ENCODE measurements at places on chromosomes 1 and 21. TPM values are rescaled to one million over a fixed set of nuclear protein-coding genes. Genes with fewer than 3 reads are reported as not detected.

GRCh38 chr1:65866439-65866838 lies 73.7 kb downstream of the PDE4B start:
- no peak for DNase-seq

- DNase-seq = no peak
Measured at GRCh38 chr1:91754348-91754747, 131.6 kb downstream of the TGFBR3 start.

CNN3 gene
- 142 TPM for total RNA-seq

GRCh38 chr1:94723894-94724293 lies 96.3 kb upstream of the SLC44A3 start:
- no peak for DNase-seq

GRCh38 chr1:61523229-61523628 lies 201.7 kb downstream of the TM2D1 start:
- DNase-seq = no peak

TAGLN2 gene
- total RNA-seq = 49.8 TPM

DNA sequence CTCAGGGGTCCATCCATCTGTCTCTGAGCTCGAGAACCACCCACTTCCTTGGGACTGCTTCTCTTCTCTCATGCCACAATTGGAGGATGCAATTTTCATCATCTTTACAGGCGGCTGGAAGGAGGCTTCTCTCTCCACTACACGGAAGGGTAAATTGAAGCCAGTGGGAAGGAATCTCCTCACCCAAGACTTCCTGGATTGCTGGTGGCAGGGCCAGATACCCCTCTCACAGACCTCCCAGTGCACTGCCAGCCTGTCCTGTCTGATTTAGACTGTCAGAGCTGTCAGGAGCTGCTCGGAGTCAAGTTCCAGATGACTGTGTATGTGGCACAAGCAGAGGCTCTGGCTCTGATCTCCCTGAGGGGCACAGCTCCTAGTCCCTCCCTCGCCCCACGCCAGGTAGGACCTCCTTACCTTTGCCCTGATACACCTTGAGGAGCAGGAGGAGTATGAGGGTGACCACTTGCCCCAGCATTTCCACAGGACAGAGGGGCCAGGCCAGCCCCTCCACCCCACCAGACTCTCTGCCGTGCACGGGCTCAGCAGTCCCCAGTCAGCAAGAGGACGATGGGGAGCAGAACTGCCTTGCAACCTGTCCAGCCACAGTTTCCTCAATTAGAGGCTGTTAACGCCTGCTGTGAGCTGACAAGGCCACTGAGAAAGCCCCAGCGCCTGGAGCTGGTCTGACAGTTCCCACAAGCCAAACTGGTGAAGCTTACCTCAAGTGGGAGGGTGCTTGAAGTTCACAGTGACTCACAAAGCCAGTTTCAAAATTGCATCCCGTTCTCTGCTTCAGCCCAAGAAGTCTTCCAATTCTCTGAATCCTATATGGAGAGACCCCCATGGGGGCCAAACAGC lies at the start of gene CD244:
CD244 (minus strand) TSS at position 685 of the 858 bp plus-strand sequence; CDS start at position 475, 210 bp downstream.
- DNase-seq = no peak

DNA sequence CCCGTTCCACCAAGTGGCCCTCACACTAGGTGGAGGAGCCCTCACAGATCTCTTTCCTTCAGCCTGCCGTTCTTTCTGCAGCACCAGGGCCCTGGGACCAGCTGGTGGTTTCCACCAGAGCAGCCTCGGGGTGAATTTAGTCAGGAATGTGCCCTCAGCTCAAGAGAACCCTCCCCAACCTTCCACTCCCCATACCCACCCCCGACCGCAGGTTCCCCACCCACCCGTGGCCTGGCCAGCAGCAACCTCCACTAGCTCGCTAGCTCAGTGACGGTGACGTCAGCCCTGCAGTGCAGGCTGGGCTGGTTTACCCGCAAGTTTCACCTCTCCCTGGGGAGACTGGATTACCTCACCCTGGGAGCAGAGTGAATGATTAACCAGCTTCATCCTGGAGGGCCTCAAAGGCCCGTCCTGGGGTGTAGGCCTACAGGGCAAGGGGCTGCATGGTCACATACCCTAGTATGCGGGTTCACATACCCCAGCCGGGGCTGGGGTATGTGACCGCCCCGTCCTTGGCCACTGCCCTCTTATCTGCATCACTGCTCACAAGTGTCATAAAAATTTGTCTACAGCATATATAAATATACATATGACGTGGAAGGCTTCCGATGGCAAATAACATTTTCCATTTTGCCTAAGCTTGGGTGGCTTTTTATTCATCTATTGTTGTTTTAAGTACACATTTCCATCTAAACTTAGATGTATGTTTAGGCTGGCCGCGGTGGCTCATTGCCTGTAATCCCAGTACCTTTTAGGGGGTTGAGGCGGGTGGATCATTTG lies 24.5 kb downstream of the ELF3 start:
- DNase-seq = no peak

DNA sequence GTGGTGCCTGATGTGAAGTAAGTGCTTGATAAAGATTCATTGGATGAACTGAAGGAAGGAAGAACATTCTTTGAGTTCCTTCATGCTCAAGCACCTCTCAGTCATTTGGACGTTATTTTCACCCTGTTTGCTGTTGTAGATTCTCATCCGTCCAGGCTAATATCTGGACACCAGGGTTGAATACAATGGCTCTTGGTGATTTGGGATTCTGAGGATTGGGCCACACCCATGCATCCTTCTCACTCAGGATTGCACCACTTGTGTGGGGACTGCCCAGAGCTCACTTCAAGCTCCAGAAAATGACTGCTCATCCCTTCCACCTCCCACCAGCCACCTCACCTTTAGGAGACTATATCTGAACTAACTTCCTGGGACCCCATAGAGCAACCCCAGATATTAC lies 117.1 kb upstream of the IPO9 start:
- DNase-seq = no peak

DNA sequence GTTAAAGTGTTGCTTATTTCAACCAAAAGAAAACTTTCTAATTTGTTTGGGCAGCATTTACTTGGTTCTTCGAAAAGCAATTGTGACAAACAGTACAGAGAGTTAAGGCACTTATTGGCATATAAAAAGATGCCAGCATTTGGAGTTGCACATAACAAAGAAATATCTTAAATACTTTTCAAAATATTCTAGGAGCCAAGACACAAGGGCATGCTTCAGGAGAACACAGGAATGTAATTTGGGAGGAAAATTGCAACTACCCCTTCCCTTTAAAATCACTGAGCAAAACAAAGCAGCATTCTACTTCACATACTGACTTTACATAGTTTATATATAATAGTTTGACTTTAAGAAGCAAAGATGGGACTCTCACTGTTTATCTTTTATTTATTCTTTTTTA lies 4.6 kb upstream of the TIE1 start:
- no peak for DNase-seq

FLG2 gene
- total RNA-seq = not detected

VSIG8 gene
- total RNA-seq = not detected

VASH2 gene
- 0.68 TPM for total RNA-seq

PDC gene
- total RNA-seq = not detected

GRCh38 chr1:64962441-64962840 lies 3.9 kb downstream of the JAK1 start:
- DNase-seq = no peak

GRCh38 chr1:229397762-229398161 lies 36.1 kb downstream of the ACTA1 start:
- no peak for DNase-seq

- no peak for DNase-seq
Measured at GRCh38 chr1:53763911-53764310, 24.9 kb upstream of the GLIS1 start.

DNA sequence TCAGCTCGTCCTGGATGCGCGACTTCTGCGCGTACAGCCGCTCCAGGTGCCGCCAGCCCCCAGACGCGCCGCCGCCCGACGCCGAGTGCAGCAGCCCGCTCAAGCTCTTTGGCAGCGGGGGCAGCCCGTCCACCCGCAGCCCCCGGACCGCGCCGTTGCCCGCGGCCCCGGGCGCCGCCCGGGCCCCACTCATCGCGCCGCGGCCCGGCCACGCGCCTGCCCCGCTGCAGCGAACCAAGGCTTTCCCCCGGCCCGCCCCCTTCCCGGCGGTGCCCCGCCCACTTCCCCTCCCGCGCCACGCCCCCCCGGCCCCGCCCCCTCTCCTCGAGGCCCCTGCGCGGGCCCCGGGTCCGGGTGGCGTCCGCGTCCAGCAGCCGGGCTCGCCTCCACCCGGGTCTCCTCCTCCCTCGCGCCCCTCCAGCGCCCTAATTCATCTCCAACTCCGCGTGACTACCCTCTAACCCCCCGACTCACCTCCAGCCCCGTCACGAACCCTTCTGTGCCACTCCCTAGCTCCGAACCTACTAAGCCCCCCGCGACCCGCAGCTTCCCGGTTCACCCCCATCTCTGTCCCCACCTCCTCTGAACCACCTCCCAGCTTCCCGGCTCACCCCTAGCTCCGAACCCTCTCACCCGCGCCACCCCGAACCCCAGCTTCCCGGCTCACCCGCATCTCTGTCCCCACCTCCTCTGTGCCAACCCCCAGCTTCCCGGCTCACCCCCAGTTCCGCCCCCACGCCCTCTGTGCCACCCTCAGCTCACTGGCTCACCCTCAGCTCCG lies at the start of gene FAM89A:
FAM89A (minus strand) TSS at position 236 of the 781 bp plus-strand sequence; CDS start at position 193, 43 bp downstream.
- DNase-seq = no peak

RNF207 gene
- 0.44 TPM for total RNA-seq

- DNase-seq = no peak
Measured at GRCh38 chr1:12065872-12066271, 2.8 kb downstream of the TNFRSF8 start.

GRCh38 chr1:185556561-185556960 lies 177.6 kb upstream of the HMCN1 start:
- DNase-seq = no peak

GRCh38 chr1:5707566-5708345 lies 284.5 kb downstream of the NPHP4 start:
- DNase-seq = no peak
